ENCODE measurements at places on chromosomes 1 and 21. TPM values are rescaled to one million over a fixed set of nuclear protein-coding genes. Genes with fewer than 3 reads are reported as not detected.
A peak's percentile ranks its signal among the peaks of the same experiment; 100 is the strongest.

- DNase-seq, result no peak
Observed at GRCh38 chr1:161350671-161351070, 17.0 kb downstream of the CFAP126 start.

DNA sequence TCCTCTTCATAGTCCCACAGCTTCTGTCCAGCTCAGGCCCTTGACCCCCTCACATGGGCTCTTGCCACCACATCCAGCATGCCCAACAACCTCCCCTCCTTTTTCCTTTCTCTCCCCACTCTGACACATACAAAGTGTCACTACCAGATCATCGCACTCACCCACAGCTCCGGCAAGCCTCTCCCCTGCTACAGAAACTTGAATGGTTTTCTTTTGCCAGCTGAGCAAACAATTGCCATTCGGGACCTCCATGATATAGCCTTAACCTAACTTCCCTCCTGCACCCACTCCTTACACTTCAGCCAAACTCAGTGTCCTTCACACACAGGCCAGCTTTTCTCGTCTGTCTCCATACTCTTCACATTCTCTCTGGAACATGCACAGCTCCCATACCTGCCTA lies 43.3 kb downstream of the MAB21L3 start:
- DNase-seq, result no peak

The CD1B gene
- total RNA-seq, result 0.61 TPM

The SH2D5 gene
- total RNA-seq, result 0.52 TPM

- peak; percentile 33 for DNase-seq
Observed at GRCh38 chr1:188986745-188987417, 1490.8 kb downstream of the BRINP3 start.

GRCh38 chr1:92934395-92935378 lies 26.6 kb downstream of the DIPK1A start:
- no peak for DNase-seq

DNA sequence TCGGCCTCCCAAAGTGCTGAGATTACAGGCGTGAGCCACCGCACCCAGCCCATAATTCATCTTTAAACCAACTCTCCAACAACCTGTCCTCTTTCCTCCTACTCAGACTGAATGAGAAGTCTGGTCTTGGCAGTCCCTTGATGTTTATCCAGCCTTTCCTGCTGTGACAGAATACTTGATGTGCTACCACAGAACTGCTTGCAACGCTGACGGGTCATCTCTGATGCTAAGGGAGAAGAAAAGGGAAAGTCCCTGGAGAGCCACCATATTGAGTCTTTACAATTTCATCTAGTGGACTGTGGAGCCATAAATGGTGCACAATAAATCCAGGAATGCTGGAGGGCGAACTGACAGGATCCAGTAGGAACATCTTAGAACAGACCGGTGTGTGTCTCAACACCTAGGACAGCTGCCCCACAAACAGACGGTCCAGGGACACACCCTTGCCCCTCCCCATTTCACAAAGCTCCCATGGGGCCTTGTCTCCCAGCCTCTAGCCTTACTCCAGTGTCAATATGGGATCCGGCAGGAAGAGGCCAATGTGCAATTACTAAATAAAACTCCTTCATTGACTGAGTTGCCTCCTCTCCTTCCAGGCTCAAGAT lies 30.7 kb downstream of the JAK1 start:
- no peak for DNase-seq

The LCE1B gene
- total RNA-seq, result not detected

- DNase-seq, result no peak
Observed at GRCh38 chr1:176111835-176112234, 95.3 kb downstream of the COP1 start.

The ROR1 gene
- 21.4 TPM for total RNA-seq

The LRRC7 gene
- not detected for total RNA-seq

DNA sequence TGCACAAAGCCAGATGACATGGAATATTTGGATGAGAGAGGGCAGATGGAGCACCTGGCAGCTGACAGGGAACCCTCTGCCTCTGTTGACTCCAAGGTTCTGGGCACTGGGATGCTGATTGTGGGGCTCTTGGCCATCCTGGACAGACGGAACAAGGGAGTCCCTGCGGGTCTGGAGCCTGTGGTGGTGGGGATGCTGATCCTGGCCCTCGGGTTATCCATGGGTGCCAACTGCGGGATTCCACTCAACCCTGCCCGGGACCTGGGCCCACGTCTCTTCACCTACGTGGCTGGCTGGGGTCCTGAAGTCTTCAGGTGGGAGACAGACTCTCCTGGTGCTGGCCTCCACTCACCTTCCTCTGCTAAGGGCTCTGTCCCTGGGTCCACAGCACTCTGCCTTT lies 1.8 kb upstream of the ATP8B2 start:
- no peak for DNase-seq

DNA sequence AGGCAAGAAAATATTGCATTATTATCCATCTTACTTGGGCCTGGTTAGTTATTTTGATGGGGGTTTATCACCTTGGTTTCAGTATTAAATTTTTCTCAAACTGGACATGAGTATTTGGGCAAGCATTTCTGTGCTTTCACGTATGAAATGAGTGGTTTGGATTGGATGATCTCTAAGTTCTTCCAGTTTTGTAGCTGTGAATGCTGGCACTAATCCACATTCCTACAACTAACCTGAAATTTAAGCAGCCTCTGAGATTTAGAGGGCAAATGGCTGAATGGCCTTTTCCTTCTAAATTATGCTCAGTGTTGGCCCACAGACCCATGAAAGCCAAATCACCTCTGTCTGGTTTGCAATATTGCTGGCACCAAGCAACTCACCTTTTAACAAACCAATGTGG lies 475.0 kb upstream of the B3GALT2 start:
- DNase-seq, result no peak

DNA sequence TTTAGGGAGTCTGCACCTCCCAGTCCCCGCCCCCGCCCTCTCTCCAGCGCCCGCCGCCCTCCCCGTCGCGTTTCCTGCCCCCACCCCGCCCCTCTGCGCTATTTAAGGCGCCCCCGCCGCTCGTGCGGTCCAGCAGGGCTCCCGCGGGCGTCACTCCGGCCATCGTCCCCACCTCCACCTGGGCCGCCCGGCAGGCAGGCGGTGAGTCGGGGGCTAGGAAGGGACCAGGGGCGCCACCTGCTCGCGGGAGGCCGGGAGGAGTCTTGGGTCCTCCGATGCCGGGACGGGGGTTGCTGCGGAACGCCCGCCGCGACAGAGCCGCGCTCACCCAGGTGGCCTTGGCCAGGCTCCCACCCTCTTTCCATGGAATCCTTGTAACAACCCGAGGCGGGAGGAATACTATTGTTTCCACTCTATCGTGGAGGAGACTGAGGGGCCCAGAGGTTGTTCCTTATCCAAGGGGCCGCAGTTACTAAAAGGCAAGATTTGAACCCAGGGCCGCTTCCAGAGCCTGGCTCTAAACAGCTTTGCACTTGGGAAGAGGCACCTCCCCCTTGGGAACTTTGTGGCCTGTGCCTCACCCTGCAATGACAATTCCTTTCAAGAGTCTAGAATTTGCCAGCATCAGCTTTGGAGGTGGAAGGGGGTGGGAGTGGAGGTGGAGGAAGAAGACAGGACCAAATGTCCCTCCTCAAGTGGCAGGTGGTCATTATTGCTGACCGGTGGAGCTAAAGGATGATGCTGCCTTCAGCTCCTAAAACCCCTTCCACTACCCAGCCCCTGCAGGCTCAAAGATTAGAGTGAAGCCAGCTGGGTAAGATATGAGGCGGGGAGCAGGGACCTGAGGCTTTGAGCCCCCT lies at the start of gene GJA4:
GJA4 (plus strand) TSS at position 132 of the 860 bp plus-strand sequence. CDS start 1,215 bp downstream, outside the sequence.
- DNase-seq, result no peak

DNA sequence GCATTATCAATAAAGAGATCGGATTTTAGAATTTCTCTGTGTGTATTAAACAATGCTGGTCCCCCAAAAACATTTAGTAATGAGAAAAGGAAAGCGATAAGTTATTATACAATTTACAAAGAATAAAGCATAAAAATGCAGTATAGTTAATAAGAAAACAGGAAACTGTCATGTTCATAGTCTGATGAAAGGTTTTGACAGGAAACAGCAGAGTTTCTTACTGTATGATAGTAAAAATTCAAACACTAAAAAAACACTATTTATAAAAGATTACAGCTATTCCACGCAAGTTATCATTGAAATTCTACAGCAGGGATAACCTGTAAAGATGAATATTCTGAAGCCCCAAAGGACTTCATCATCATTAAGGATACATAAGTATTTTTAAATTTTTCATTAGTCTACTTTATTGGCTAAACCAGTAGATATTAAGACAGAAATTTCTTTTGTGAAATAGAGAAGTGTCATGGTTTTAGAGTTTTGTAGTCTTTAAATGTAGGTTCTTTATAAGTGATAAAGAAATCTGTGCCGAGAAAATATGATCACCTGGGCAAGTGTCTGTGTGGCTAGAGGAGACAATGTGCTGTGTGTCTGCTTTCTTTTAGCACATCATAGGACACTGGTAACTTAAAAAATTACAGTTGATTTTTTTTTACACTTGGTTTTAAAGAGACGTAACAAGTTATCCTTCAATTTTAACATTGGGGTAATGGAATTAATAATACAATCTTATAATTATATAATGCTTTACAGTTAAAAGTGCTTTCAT lies 49.7 kb upstream of the GFI1 start:
- DNase-seq, result no peak

- no peak for DNase-seq
Observed at GRCh38 chr21:39737376-39738000, 7.5 kb upstream of the IGSF5 start.

DNA sequence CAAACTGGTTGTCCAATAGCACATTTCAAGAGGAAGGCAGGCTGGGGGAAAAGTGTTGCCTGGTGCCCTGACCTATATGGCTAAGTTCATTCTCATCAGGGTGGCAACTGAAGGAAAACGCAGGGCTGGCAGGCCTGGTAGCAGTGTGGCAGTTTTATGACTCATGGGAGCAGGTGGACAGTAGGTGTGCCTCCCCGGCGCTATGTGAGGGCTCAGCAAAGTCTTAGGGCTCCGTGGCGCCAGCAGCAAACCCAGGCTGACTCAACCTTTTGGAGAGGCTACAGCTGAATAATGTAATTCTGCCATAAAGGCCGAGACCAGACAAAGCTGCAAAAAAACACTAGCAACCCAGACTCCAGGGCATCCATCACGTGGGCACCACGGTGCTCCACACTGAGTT lies 23.6 kb downstream of the GADD45A start:
- DNase-seq, result no peak

The HMGCL gene
- total RNA-seq, result 40.1 TPM

The SLC5A3 gene
- 24.1 TPM for total RNA-seq

The CFHR5 gene
- total RNA-seq, result not detected

DNA sequence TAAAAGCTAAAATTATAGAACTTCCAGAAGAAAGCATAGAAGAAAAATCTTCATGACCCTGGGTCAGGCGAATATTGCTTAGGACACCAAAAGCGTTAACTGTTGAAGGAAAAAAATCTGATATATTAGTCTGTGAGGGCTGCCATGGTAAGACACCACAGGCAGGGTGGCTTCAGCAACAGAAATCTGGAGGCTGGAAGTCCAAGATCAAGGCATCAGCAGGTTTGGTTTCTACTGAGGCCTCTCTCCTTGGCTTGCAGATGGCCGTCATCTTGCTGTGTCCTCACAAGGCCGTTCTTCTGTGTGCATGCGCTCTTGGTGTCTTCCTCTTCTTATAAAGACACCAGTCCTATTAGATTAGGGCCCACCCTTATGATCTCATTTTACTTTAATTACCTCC lies 14.5 kb downstream of the IFNLR1 start:
- DNase-seq, result no peak

The CRP gene
- total RNA-seq, result 0.26 TPM

DNA sequence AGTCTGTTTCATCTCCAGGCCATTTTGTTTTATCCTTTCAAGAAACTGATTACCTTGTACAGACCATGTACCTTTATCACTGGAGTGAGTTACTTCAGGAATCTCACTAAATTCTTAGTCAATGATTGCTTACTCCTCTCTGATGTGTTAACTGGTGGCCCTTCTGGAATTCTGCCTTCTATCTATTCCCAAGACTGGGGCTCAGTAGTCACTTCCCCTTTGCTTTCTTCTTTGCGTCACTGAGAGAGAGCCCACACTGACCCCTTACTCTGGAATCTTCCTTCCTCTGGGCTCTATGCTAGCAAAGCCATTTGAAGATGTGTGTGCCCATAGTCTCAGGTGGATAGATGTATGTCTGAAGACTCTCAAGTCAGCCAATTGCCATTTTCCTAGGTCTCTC lies 34.6 kb downstream of the XCL2 start:
- DNase-seq, result no peak

The PIGR gene
- total RNA-seq, result 700 TPM

- DNase-seq, result no peak
Observed at GRCh38 chr1:116754198-116754977, at the start of gene CD2. Gene CD2 (plus strand): TSS chr1:116754430. CDS start chr1:116754493, 63 bp downstream.

DNA sequence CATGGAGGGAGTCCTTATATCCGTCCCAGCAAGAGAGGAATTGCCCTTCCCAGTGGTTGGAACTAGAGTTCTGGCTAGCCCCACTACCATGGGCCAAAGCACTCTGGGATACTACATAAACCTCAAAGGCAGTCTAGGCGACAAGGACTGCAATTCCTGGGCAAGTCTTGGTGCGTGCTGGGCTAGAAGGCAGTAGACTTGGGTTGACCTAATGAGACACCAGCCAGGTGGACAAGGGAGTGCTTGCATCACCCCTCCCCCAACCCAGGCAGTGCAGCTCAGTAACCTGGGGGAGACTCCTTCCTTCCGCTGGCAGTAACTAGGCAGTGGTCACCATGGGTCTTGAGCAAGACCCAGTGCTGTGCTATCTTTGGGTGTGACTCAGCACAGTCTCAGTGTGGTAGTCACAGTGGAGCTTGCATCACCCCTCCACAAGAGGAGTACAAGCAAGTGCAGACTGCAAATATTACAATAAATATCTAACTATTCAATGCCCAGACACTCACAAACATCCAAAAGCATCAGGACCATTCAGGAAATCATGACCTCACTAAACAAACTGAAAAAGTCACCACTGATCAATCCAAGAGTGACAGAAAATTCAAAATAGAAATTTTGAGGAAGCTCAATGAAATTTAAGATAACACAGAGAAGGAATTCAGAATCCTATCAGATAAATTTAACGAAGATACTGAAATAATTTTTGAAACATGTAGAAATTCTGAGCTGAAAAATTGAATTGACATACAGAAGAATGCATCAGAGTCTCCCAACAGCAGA lies 84.7 kb upstream of the LYPLAL1 start:
- peak; percentile 74 for DNase-seq

The NR1I3 gene
- not detected for total RNA-seq

DNA sequence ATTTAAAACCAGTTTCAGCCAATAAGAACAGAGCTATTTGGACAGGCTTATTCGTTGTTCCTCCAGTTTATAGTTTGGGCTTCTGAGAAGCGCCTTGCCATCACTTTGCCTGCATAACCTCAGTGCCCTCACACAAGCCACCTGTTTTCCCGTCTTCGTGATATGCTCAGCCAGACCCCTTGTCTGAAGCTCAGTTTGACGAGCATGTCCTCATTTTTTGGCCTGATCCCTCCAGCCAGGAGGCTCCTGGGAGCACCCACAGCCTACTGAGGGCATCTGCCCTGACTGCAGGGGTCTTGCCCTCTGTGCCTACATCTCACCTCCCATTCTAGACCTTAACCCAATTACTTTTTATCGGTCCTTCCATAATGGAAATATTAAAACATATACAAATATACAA lies 95.3 kb downstream of the ADARB1 start:
- DNase-seq, result no peak

The VCAM1 gene
- total RNA-seq, result 8.1 TPM

GRCh38 chr1:160040476-160040875 lies 8.7 kb upstream of the PIGM start:
- no peak for DNase-seq

Measured in upper lobe of right lung (tissue), 1 donor.